Stimulated activated naive CD4-positive, alpha-beta T cell treated with Interleukin-2 at 50 U/mL for 16 hours (primary cell): ENCODE measurements at places on chromosomes 5 and 9.

DNA sequence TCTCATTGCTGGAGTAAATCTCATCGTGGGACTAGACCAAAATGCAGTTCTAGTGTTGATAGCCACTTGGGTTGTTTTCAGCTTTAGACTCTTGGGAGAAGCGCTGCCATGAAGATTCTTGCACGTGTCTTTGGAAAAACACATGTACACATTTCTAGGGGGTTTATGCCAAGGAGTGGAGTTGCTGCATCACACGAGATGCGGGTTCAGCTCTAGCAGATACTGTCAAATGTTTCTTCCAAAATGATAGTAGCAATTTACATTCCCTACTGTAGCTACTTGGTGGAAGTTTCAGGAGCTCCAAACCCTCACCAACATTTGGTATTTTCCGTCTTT is 52.3 kb upstream of the CPLX2 start:
- no peak for DNase-seq

- no peak for DNase-seq
Observed at GRCh38 chr9:95993337-95993736, 117.8 kb downstream of the ERCC6L2 start.

- no peak for DNase-seq
Observed at GRCh38 chr5:146540414-146540813, 24.4 kb upstream of the GPR151 start.

- no peak for DNase-seq
Observed at GRCh38 chr9:20111173-20111843, 322.5 kb upstream of the SLC24A2 start.

DNA sequence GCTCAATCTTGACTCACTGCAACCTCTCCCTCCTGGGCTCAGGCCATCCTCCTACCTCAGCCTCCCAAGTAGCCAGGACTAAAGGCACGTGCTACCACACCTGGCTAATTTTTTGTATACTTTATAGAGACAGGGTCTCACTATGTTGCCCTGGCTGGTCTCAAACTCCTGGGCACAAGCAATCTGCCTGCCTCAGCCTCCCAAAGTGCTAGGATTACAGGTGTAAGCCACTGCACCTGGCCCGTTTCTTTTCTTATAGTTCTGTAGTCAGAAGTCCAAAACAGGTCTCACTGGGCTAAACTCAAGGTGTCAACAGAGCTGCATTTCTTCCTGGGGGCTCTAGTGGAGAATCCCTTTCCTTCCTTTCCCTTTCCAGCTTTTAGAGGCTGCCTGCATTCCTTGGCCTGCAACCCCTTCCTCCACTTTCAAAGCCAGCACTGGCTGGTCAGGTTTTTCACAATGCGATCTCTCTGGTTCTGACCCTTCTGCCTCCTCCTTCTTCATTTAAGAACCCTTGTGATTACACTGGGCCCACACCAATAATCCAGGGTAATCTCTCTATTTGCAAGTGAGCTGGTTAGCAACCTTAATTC is 16.3 kb downstream of the IRF1 start:
- no peak for DNase-seq

GRCh38 chr5:78287833-78288232 is 6.7 kb downstream of the AP3B1 start:
- no peak for DNase-seq

- peak; percentile 16 for DNase-seq
Observed at GRCh38 chr9:93143830-93144530, 9.9 kb upstream of the NINJ1 start.

GRCh38 chr9:120235081-120235480 is 344.9 kb downstream of the CDK5RAP2 start:
- DNase-seq: no peak

- no peak for DNase-seq
Observed at GRCh38 chr9:32554107-32554506, 1.7 kb upstream of the TOPORS start.

DNA sequence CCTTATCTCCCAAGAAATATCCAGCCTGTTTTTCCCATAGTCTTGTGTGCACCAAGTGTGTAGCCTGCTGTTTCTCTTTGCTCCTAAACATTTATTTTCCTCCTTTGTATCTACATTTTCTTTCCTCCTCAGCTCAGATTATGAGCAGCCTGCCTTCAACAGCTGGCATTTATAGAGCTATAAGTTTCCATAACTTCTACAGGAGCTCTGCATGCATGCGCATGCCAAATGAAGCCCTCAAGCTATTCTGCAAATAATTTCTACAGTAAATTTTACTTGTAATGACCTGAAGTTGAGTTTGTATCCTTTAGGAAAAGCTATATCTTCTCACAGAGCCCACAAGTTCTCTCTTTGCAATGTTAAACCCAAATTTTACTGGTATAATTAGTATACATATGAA is 699.5 kb downstream of the CETN3 start:
- DNase-seq: no peak

DNA sequence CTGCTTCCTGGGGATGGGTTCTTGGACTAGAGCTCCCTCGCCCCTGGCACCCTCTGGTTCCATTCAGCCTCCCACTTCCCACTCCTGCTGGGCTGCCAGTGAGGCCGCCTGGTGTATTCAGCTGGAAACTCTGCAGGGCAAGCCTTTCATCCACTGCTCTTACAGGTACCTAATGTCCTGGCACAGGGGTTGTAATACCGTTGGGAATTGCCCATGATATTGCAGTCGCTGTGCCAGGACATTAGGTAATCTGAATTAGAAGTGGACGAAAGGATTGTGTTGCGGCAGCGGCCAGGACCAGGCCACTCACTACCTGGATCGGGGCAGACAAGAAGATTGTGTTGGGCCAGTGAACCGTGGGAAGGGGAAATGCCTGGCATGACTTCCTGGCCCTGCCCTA is 13.1 kb downstream of the TMOD1 start:
- no peak for DNase-seq

DNA sequence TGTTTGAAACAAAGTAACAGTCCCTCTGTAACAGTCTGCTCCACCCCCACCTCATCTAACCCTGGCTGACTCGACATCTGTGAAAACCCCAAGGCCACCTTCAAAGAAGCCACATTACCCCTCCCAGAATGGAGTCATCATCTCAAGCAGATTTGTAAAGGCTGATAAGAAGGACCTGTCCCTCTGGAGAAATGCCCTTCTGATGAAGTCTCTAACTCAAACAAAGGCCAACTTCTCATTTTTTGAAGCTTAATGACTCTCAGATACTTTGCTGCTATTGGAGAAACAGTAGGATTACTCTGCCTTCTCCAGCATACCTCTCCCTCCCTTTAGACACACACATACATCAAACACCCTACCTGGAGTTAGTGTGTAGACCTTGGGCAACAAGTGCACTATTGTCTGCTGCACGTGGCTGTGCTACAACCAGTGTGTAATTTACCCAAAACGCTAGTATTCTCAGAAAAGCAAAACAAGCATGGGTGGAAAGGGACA is 5.3 kb upstream of the SUSD1 start:
- peak; percentile 29 for DNase-seq
